ENCODE measurements at places on chromosomes 1 and 21. TPM values are rescaled to one million over a fixed set of nuclear protein-coding genes. Genes with fewer than 3 reads are reported as not detected.

The PTGS2 gene
- total RNA-seq: not detected

The SPATA45 gene
- total RNA-seq: not detected

The S100A14 gene
- total RNA-seq: not detected

The NLRP3 gene
- not detected for total RNA-seq

The OR2T11 gene
- not detected for total RNA-seq

The PRAMEF14 gene
- not detected for total RNA-seq

The S100B gene
- not detected for total RNA-seq

The ADAMTS4 gene
- 0.15 TPM for total RNA-seq

The FCRL1 gene
- 109 TPM for total RNA-seq

The BRINP2 gene
- total RNA-seq: not detected

The AIRE gene
- not detected for total RNA-seq

The KRTAP19-3 gene
- not detected for total RNA-seq

The C1QA gene
- total RNA-seq: not detected

The DNTTIP2 gene
- 61.9 TPM for total RNA-seq

The PLEKHG5 gene
- not detected for total RNA-seq

The PLA2G2C gene
- total RNA-seq: not detected

The NPR1 gene
- not detected for total RNA-seq

The RBM11 gene
- total RNA-seq: not detected

The TDRD5 gene
- not detected for total RNA-seq

The TMEM51 gene
- total RNA-seq: not detected

The ANKRD35 gene
- total RNA-seq: 0.11 TPM

The ACKR1 gene
- total RNA-seq: not detected

The C8B gene
- total RNA-seq: not detected

The BCL2L15 gene
- 0.48 TPM for total RNA-seq

The HAO2 gene
- not detected for total RNA-seq

The PEX11B gene
- 51.7 TPM for total RNA-seq

The RGS4 gene
- total RNA-seq: not detected

The SV2A gene
- not detected for total RNA-seq

The HSD3B2 gene
- total RNA-seq: not detected

The SIPA1L2 gene
- not detected for total RNA-seq

The NCDN gene
- total RNA-seq: 46.0 TPM

The COL16A1 gene
- not detected for total RNA-seq

The OR2G6 gene
- total RNA-seq: not detected

The HSPA6 gene
- 31.9 TPM for total RNA-seq
